ENCODE measurements at places on chromosomes 11 and 22.
A peak's percentile ranks its signal among the peaks of the same experiment; 100 is the strongest.

- no peak for DNase-seq
Observed at GRCh38 chr11:60852117-60852981, 3.4 kb downstream of the PTGDR2 start.

DNA sequence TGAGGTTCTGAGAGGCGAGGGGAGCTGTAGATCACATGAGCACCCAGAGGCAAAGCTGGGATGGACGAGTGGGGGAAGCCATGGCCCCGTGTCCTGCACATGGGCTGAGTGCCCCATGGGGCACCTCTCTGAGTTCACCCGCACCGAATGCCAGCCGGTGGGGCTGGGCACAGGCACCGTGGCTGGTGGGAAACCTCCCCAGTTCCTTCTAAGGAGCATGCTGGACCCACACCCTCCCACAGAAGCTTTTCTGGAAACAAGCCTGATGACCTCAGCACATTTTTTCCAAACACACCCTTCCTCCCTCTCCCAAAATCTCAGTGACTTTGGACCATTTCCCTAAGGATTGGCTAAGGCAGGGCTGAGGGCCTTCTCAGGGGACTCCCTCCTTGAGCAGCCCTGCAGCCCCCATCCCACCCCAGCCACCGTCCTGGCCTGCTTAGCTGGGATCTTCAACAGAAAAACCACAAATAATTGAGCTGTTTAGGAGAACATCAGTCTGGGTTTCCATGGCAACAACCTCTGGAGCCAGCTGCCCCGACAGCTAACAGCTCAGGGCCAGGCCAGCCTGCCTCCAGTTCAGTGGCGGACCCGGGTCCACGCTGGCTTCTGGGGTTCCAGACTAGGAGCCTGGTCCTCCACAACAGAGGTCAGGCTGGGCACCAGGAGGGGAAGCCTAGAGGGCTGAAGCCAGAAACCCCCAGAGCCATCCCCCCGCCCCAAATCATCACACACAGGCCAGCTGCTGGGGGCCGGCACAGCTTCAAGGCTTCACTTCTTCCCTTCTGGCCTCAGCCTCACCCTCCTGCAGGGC is 18.1 kb upstream of the LINC01488 start:
- peak; percentile 59 for DNase-seq

GRCh38 chr11:117466966-117467365 is 139.3 kb downstream of the CEP164 start:
- DNase-seq: no peak

DNA sequence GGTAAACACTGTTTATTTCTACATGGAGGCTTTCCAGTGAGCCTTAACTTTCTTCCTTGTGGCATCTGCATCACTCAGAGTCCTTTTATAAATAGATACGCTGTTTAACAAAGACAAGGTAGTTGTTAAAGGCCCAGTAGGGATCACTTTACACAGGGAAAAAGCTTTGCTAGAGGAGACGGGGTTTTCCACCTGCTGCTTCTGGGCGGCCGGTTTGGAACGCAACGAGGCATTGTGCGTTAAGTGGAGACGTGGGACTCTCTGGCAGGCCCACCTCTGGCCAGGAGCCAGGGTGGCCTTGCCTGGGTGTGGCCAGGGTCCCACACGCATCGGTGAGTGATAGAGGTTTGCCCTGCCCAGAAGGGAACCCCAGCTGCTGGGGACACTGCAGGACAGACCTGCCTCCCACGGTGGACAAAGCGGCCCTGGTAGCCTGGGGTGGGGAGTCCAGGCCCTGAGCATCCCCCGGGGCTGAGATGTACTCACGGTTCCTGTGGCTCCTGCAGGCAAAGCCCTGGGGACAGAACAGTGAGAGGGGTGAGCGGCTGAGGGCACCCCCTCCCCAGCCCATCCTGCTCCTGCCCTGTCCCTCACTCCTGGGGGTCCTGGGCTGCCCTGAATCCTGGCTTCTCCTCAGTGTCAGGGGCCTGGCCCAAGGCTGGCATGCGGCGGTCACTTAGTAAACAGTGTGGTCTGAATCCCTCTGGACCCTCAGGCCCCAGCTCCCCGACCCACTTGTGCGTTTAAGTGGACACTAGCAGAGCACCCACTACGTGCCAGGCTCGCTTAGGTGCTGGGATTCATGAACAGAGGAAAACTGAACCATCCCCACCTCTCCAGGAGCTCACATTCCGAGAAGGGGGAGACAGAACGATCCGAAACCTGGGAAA is 4.2 kb downstream of the IL17REL start:
- no peak for DNase-seq

DNA sequence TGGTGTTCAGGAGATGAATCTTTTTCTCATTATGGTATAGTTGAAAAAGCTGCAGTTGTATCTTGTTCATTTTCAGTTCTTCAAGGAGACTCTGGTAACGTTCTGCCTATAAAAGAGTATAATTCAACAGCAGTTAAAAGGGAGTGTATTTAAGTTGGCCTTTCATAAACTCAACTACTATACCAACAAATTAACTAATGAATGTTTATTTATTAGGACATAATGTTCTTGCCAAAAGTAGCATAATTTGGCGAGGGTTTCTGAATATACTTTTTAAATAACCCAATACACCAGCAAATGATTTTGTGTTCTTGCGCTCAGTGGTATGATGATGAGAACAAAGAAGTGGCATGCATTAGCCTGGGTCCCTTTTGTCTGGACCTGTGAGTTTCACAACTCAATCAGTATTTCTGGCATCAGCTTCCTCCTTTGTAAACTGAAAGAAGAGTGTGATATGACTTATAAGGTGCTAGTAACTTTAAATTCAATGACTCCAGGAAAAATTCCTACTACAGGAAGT is 10.9 kb downstream of the SMC1B start:
- no peak for DNase-seq

GRCh38 chr11:130782361-130783222 is 133.7 kb downstream of the SNX19 start:
- peak; percentile 47 for DNase-seq

GRCh38 chr22:19173047-19174035 is 5.2 kb downstream of the SLC25A1 start:
- DNase-seq: no peak

Measured in LHCN-M2 (cell line).